ENCODE measurements at places on chromosomes 12 and 14. TPM values are rescaled to one million over a fixed set of nuclear protein-coding genes. Genes with fewer than 3 reads are reported as not detected.

DNA sequence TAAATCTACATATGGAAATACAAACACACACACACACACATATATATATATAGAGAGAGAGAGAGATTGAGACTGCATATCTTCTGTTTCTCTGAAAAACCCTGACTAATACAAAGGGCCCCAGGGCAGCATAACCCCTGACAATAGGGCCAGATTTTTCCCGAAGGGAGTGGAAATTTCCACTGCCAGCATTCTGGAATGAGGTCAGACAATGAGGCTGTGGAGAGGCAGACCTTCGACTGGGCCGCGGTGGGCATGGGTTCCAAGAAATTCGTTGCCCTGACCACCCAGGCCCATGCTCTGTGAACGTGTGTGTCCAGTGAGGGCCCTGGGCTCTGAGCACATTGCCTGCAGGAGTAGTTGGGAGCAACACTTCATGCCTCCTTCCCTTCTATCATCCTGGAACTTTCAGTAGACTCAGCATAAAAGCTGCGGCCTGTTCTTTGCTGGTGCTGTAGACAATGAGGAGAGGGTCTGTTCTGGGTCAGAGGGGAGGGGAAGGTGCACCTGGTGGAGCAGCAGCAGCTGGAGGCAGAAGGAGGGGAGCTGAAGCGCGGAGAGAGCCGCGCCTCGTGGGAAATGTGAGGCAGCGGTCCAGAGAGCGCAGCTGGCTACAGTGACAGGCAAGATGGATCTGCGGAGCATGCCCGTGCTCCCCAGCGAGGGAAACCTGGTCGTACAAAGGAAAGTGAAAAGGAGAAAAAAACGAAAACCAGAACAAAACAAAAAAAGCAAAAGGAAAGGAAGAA is 25.6 kb upstream of the CCDC60 start:
- DNase-seq, result no peak

GRCh38 chr12:113186033-113186365 is 478 bp downstream of the RITA1 start:
- no peak for DNase-seq

- DNase-seq, result no peak
Observed at GRCh38 chr14:36441283-36441682, 78.7 kb downstream of the NKX2-1 start.

DNA sequence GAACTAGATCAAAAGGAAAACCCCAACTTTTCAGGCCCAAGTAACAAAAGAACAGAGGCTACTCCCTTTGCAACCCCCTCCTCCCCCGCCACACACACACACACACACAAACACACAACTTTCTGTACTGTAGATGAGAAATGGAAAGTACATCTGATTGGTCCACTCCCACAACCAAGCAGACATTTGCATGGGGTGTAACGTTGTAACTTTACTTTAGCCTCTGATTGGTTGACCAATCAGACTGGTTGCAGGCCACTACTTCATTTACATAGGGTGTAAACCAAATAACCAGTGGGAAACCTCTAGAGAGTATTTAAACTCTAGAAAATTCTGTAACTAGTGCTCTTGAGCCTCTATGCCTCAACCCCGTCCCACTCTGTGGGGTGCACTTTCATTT is 425.5 kb downstream of the GXYLT1 start:
- no peak for DNase-seq

- no peak for DNase-seq
Observed at GRCh38 chr14:23481362-23481970, 12.0 kb downstream of the NGDN start.

DNA sequence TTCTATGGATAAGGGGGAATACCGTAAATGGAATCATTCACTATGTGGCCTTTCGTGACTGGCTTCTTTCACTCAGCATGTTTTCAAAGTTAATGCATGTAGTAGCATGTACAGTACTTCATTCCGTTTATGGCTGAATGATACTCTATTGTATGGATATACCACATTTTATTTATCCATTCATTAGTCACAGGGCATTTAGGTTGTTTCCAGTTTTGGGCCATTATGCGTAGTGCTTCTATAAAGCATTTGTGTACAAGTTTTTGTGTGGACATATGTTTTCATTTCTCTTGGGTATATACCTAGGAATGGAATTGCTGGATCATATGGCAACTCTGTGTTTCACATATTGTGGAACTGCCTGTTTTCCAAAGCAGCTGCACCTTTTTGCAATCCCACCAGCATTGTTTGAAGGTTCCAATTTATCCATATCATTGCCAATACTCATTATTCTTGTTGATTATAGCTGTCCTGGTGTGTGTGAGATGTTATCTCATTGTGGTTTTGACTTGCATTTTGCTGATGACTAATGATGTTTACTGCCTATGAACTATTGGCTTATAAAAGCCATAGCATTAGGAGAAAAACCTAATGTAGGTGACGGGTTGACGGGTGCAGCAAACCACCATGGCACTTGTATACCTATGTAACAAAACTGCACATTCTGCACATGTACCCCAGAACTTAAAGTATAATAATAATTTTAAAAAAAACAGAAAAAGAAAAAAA is 45.5 kb downstream of the ATF7IP start:
- DNase-seq, result no peak

GRCh38 chr14:103542605-103543088 is 13.7 kb downstream of the TRMT61A start:
- DNase-seq, result peak; percentile 79

DNA sequence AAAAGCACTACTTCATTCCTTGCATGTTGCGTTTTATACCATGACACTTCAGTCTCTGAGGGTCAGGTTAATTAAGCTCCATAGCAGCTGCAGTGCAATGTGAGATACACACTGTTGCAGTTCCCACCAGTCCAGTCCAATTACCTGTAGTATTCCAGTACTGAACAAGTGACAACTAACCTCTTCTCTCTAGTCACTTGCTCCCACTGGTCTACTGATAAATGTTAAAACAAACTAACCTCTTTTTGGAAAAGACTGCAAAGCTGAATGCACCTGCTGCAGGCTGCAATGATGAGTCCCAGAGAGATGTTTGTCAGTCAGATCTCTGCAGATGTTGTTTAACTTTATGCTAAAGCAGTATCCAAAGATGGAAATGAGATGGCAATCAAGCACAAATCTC is 7.9 kb downstream of the NOVA1 start:
- DNase-seq, result no peak

DNA sequence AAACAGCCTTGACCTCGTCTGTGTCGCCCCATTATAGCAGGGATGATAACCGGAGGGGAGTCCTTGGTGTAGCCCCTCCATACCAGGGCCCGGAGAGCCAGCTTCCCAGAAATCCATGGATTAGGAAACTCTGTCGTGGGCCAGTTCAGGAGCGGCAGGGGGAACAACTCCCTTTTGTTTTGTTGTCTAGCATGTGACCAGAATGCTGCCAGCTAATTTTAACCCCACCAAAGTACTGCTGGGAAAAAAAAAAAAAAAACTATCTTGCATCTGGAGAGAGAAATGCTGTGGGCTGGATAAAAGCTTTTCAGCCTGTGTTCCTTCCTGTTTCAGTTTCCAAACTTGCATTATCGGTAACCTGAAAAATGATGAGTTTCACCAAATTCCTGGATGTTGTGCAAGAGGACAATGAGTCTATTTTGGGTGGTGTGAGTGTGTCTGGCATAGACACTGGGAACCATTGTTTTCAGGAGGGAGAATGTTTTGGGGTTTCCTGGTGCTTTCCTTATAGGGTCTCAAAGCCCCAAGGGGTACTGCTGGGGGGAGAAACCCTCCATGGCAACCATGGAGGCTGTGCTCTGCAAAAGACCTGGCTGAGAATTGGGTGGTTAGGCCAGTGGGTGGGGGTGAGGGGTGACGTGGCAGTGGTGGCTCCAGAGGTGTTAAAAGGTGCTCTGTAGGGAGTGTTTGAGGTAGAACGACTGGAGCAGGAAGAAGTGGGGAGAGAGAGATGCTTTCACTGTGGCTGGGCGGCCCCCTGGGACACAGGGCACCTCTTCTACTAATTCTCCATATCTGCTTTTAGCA is 14.9 kb upstream of the IRF2BPL start:
- DNase-seq, result no peak

DNA sequence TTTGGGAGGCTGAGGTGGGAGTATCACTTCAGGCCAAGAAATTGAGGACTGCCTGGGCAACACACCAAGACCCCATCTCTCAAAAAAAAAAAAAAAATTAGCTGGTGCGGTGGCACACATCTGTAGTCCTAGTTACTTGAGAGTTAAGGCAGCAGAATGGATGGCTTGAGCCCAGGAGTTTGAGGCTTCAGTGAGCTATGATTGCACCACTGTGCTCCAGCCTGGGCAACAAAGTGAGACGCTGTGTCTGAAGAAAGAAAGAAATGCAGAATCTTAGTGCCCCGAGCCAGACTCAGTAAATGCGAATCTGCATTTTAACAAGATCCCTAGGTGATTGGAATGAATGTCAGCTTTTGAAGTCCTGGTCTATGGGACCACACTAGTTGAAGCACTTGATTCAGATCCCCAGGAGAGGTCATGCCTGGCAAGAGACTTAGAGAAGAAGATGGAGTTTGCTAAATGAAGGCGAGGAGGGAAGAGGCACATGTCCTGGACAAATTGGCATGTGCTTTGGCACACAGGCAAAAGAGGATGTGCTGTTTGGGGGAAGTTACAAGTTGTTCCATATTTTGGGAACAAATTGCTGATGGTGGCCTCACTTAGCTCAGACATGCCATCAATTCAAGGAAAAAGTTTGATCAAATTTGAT is 56.6 kb downstream of the DRAM1 start:
- no peak for DNase-seq

GRCh38 chr12:119932921-119933320 is 55.8 kb upstream of the CIT start:
- no peak for DNase-seq

DNA sequence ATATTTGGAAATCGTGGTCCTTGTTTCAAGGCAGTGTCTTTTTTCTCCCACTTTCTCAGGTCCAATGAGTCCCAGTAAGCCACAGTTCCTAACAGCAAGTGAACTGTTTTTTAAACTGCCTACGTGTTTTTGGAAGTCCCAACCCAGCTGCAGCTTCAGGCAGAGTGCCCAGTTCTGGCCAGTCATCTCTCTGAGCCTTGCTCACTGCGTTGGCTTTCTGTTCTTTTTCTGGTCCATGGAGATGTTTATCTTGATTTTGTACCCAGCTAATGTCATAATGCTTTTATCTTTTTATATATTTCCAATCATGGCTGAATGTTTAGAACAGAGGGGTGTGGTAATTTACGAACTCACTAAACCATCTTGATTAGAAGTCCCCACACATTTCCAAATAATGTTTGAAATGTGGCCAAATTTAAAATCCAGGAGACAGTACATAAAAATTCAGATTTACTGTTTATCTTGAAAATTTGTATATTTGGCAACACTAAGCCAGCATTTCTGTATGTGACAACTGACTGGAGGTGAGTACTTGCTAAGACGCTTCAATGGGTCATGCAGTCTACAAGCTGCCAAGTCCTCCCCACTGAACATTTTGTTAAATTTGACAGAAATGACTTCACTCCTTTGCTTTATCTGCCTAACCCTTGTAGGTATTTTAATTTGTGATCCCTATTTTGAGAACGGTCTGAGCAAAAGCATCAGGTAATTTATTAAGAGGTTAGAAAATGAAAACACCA is 46.1 kb upstream of the OTOGL start:
- peak; percentile 74 for DNase-seq

DNA sequence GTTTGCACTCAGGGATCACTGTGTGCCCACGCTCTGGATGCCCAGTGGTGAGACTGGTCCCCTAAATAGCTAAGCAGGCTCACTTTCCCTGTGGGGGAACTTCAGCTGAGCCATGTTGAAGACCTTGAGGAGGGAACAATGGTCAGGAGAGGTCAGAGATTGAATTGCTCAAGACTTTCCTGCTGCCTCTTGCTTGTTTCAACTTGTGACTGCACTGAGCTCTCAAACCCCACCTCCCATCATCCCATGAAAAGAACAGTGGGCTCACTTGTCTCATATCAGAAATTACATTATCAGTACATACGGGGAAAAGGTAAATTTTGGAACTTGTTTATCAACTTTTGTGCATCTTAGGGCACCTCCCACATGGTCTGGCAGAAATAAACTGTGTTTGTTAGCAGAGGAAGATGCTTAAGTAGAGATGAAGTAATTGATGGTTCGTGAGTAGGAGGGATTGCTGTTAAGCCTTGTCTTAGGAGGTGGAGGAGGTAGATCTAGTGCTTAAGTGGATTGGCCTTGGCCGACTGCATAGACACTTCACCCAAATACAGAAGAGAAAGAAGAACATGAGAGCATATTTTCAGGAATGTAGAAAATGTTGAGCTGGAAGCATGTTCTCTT is 15.0 kb upstream of the SERPINA1 start:
- DNase-seq, result no peak

- no peak for DNase-seq
Observed at GRCh38 chr12:72261885-72262284, 10.3 kb upstream of the TRHDE start.

DNA sequence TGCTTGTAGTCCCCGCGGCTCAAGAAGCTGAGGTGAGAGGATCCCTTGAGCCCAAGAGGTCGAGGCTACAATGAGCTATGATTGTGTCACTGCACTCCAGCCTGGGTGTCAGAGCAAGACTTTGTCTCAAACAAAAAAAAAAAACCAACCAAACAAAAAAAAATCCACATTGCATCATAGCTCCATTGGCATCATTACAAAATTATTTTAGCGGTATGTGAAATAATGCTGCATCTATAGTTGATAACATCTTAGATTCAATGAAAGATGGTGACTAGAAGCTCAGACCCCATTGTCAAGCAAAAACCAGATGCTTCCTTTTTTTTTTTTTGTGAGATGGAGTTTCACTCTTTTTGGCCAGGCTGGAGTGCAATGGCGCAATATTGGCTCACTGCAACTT is 14.8 kb upstream of the PTHLH start:
- no peak for DNase-seq

DNA sequence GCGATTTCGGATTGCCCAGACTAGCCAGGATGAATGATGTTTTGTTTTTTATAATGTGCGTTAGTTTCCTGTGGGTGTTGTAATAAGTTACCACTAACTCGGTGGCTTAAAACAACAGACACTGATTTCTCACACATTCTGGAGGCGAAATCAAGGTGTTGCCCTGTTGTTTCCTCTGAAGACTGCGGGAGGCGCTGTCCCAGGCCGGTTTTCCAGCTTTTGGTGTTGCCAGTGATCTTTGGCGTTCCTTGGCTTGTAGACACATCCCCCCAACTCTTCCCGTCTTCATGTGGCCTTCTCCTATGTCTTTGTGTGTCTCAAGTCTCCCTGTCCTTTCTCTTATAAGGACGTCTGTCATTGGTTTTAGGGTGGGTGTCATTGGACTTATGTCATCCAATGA is 267.7 kb downstream of the AACS start:
- DNase-seq, result no peak

DNA sequence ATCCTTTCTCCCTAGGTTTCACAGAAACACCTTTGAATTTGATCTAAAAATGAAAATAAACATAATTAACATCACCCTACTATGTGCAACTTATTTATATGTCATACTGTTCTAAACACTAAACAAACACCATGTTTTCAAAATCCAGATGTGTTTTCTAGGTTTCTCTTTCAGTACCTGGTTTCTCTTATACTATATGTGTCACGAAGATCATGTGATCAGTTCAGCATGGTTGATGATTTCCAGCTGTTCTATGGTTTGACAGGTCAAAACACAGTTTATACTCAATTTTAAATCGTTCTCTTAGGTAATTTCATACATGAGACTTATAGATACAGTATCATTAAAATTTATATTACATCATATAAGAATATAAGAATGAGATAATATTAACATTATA is 373.1 kb downstream of the SOX5 start:
- no peak for DNase-seq

GRCh38 chr14:101004954-101005353 is 101.4 kb upstream of the RTL1 start:
- DNase-seq, result no peak

The RERG gene
- total RNA-seq, result 4.0 TPM

The PTCSC3 gene
- total RNA-seq, result not detected

The MDM2 gene
- total RNA-seq, result 37.3 TPM

The HOXC6 gene
- 0.41 TPM for total RNA-seq

The KLHDC1 gene
- total RNA-seq, result 7.1 TPM

The NOXRED1 gene
- 0.22 TPM for total RNA-seq

The ETFRF1 gene
- total RNA-seq, result 65.7 TPM

The MRPS35 gene
- total RNA-seq, result 56.7 TPM
